ENCODE measurements at places on chromosomes 7 and 10.

DNA sequence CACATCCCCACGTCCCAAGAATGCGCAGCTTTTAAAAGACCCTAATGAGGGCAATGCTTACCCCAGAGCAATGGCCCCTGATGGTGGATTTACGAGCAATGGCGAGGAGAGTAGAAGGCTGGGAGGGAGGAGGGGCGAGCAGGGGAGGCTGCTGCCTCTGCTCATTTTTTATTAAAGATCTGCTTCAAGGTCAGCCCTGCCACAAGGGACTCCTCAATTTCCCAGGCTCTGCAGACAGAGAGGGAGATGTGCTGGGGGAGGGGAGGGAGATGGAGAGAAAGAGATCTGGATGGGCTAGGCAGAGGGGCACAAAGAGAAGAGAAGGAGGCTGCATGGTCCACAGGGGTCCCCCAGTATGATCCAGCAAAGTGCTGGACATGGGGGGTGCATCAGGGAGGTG, 7.8 kb upstream of the SRRM3 start:
- DNase-seq = no peak

DNA sequence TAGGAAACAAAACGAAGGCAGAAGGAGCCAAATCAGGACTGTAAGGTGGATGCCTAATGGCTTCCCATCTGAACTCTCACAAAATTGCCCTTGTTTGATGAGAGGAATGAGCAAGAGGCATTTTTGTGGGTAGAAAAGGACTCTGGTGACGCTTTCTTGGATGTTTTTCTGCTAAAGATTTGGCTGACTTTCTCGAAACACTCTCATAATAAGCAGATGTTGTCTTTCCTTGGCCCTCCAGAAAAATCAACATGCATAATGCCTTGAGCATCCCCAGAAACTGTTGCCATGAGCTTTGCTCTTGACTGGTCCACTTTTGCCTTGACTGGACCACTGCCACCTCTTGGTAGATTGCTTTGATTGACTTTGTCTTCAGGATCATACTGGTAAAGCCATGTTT, 13.5 kb downstream of the PTPN12 start:
- DNase-seq = no peak

DNA sequence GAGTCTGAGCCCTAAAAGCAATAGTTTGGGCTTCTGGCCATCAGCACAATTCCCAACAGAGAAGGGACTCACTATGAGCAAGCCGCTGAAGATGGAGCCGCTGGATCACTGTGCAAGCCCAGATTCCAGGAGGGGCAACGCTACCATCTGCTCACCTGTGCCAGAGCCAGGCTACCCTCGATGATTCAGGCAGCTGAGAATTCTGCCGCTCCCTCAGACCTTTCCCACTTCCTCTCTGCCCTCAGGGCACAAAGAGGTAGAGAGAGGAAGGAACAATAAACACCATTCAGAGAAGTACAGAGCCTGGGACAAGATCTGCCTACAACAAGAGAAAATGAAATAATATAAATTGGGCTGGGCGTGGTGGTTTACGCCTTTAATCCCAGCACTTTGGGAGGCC, 98.1 kb downstream of the MYOF start:
- DNase-seq = no peak

DNA sequence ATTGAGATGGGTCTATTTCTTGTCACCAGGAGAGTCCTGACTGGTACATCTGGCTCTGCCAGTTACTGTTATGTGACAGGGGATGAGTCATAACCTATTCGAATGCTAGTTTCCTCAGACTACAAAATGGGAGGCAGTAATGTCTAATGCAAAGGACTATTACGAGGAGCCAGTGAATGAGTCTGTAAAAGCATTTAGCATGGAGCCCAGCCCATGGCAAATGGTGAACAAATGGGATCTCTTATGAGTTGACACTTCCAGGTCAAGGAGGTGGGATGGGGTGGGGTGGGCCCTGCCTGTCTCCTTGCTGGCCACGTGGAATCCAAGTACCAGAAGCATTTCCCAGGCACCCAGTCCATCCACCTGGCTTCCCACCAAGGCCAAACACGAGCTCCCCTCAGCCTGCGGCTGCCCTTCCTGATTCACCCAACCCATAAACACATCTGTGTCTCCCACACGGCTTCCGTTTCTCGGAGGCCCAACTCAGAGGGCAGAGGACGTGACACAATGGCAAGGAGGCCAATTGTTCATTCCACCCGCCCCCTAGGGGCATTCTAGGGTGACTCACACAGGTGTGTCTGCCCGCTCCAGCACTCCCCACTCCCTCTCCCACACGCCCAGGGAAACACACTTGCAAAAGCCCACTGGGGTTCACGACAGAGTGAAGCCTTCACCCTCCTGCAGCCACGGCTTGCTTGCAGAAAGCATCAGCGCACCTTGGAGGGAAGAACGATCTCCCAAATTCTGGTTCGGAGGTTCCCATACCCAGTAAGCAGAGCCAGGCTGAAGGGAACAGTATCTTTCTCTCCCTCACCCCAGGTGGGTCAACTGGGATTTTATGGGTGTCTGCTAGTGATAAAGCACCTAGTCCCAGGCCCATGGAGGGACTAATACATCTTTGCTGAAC, 109.8 kb downstream of the SH3PXD2A start:
- no peak for DNase-seq

- DNase-seq = no peak
These were observed 18.5 kb downstream of the KIAA1549 start for GRCh38 chr7:138962561-138963270.
